Thoracic aorta (tissue), 2 donors: ENCODE measurements at places on chromosomes 5 and 9. TPM values are rescaled to one million over a fixed set of nuclear protein-coding genes. Genes with fewer than 3 reads are reported as not detected.

GRCh38 chr9:16387382-16387781, 483.1 kb downstream of the BNC2 start:
- DNase-seq: no peak
- H3K27me3 ChIP-seq: no peaks in the 10 kb centered on the region
- H3K4me1 ChIP-seq: no peaks in the 10 kb centered on the region
- no peak overlapping the region for H3K27ac ChIP-seq
- no peak overlapping the region for H3K4me3 ChIP-seq

DNA sequence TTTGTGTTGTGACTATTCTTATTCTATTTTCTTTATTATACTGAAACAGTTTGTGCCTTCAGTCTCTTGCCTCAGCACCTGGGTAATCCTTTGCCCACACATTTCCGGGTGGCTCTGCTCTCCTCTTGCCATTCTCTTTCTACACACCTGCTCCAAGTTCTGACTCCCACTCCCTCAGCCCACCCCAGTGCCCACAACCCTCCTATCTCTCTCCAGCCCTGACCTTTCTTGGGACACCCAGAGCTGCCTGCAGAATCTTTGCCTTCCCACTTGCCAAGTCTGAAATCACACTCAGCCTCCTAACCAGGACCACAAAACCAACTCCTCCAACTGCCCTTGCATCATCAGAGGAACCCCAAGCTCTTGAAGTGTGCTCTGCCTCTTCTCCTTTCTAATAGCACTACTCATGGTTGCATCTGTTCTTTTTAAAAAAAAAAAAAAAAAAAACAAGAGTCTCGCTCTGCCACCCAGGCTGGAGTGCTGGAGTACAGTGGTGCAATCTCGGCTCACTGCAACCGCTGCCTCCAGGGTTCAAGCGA, 4.1 kb downstream of the SWI5 start:
- DNase-seq: no peak
- no peak overlapping the region for H3K27ac ChIP-seq
- H3K4me3 ChIP-seq: no peak overlapping the region
- H3K36me3 ChIP-seq: no peaks in the 10 kb centered on the region
- no peaks in the 10 kb centered on the region for H3K27me3 ChIP-seq
- H3K4me1 ChIP-seq: peaks cover 6% of the 10 kb centered on the region

- H3K27me3 ChIP-seq: no peaks in the 10 kb centered on the region
- no peak overlapping the region for H3K4me3 ChIP-seq
- no peak for DNase-seq
- H3K36me3 ChIP-seq: peaks cover 7% of the 10 kb centered on the region
Measured at GRCh38 chr9:136679431-136679941, 7.8 kb downstream of the AGPAT2 start.

DNA sequence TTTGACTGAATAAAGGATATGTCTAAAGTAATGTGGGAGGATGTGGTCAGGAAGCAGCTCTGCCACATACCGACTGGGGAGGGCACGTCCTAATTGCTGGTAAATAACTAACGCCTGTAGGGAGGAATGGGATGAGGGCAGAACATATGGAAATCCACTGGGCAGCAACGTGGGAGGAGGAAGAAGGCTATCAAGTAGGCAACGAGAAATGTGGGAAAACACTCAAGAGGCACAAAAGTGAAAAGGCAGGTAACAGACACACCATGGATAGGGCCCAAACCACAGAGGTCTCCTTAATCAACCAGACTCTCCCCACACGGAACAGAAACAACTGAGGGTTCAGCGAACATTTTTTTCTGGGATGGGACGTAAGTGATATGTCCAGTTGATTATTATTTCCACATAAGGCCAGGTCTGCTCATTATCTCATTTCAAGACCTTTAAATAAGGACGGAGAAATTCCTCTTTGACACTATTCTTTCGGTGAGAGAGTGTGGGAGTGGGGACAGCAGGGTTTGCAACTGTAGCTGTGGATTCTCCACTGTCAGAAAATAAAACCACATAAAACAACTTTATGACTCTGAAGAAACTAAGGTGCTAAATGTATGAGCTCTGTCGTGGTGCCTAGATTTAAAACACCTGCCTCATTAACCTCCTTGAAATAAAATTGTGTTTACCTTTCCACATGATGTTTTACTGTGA, 17.0 kb downstream of the IARS1 start:
- H3K36me3 ChIP-seq: peaks cover 66% of the 10 kb centered on the region
- no peak overlapping the region for H3K4me3 ChIP-seq
- no peaks in the 10 kb centered on the region for H3K4me1 ChIP-seq
- no peak overlapping the region for H3K27ac ChIP-seq
- H3K27me3 ChIP-seq: no peaks in the 10 kb centered on the region

GRCh38 chr5:5046680-5047502, 93.2 kb upstream of the ADAMTS16 start:
- H3K4me3 ChIP-seq: no peak overlapping the region
- no peaks in the 10 kb centered on the region for H3K27me3 ChIP-seq
- no peaks in the 10 kb centered on the region for H3K36me3 ChIP-seq
- no peak overlapping the region for H3K27ac ChIP-seq
- no peaks in the 10 kb centered on the region for H3K4me1 ChIP-seq

DNA sequence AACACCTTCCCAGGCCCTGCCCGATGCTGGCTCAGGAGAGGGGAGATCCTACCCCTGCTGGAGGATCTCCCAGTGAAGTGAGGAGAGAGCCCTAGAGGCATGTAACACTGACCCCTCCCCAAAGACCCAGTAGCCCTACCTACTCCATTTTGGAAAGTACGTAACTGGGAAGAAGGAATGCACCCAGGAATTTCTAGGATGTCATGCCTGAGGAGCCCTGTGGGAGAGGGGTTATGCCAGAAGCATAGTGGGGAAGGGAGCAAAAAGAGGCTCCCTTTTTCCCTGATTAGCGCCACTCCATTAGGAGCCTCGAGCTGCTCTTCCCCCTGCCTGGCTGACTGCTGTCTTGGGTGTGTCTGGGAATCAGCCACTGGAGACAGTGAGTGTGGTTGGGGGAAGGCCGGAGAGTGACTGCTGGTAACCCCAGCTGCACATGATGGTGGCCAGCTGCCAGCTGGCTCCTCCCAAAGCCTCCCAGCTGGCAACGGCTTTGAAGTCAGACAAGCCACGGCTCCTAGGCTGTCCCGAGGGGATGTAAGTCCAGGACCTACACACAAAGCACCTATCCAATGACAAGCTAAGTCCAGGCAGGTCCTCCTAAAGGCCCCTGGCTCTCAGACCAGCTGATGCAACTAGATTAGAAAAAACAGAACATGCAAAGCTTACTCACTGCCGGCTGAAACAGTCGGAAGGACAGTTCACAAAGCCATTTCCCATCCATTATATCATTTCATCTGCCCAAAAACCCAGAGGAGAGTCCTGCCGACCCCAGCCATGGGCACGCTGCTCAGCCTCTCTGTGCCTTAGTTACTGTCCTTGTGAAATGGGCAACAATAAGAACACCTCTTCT, 136.5 kb upstream of the ABCA1 start:
- peaks cover 11% of the 10 kb centered on the region for H3K4me1 ChIP-seq
- H3K4me3 ChIP-seq: peak overlapping the region; percentile 7
- peak overlapping the region; percentile 86 for H3K27ac ChIP-seq
- no peaks in the 10 kb centered on the region for H3K27me3 ChIP-seq
- peak; percentile 50 for DNase-seq
- H3K36me3 ChIP-seq: no peaks in the 10 kb centered on the region

GRCh38 chr5:96316017-96316416, 117.0 kb downstream of the PCSK1 start:
- no peaks in the 10 kb centered on the region for H3K36me3 ChIP-seq
- H3K27me3 ChIP-seq: no peaks in the 10 kb centered on the region
- no peak overlapping the region for H3K4me3 ChIP-seq
- DNase-seq: no peak
- H3K4me1 ChIP-seq: no peaks in the 10 kb centered on the region

DNA sequence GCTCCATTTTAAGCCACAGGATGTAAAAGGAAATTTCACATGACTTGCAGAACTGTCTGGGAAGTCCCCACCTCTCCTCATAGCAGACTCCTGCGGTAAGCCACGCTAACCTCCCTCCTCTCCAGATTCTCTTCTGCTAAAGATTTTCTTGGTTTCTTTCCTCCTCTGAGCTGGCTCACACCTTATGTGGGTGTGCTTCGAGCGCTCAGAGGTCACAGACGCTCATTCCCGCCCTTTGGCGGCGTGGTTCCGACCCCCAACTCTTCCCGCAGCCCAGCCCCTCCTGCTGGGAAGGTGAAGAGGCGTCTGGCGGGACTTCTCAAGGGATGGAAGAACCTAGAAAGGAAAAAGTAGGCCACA, 32.9 kb upstream of the CDK20 start:
- DNase-seq: no peak
- H3K36me3 ChIP-seq: no peaks in the 10 kb centered on the region
- H3K4me1 ChIP-seq: no peaks in the 10 kb centered on the region
- no peaks in the 10 kb centered on the region for H3K27me3 ChIP-seq
- no peak overlapping the region for H3K4me3 ChIP-seq
- H3K27ac ChIP-seq: no peak overlapping the region

- H3K27me3 ChIP-seq: no peaks in the 10 kb centered on the region
- H3K4me3 ChIP-seq: no peak overlapping the region
- no peaks in the 10 kb centered on the region for H3K36me3 ChIP-seq
- H3K27ac ChIP-seq: no peak overlapping the region
- H3K4me1 ChIP-seq: no peaks in the 10 kb centered on the region
- no peak for DNase-seq
Measured at GRCh38 chr9:90508940-90509339, 133.7 kb downstream of the DIRAS2 start.

The FAM81B gene
- total RNA-seq: not detected

The DOLPP1 gene
- 3.4 TPM for total RNA-seq

The CMYA5 gene
- 5.6 TPM for total RNA-seq
